ENCODE measurements at places on chromosomes 11 and 22.

DNA sequence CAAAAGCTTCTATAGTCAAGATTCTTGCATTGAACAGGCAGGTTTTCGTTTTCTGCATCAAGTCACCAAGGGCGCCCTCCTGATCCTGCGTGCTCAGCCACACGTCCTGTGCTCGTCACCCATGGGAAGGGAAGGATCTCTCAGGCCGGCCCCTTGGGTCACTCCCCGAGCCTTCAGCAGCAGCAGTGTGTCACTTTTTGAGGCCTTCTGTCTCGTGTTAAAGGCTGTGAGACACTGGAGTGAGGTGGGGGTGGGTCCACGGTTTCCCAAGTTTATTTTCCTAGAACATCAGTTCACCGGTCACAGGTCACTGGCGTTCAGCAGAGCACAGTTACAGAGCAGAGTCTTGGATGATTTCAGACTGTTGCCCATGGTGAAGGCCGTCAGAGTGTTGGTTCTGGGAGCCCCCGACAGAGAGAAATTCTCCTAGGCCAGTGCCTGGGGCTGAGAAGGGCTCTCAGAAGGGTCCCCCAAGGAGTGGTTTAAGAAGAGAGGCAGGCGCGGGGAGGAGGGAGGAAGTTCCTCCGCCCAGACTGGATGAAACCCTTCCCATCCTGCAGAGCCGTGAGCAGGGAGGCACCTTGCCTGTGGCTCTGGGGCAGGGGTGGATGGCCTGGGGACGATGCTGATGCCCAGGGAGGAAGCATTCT is 13.5 kb upstream of the ADORA2A start:
- no peak for DNase-seq

DNA sequence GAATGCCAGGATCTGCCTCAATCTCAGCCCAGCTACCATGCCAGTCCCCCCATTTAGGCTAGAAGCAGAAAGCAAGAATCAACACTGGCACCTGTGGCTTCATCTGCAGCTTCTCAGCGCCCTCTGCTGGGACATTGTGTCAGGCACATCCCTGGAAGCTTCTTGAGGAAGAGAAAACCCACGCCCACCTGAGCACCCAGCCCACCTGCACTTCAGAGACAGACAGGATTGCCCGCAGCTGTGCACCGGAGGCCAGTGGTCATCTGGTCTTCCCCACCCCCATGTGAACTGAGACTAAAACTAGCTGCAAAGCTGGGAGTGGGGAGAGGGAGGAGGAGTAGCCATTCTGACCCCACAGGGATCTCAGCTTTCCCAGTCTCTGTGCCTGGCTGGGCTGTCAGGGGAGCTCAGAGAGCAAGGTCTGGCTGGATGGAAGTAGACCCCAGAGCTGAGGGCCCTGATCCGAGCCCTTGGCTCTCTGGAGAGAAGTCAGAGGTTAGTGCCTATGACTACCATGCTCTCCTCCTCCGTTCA is 66.8 kb downstream of the FEZ1 start:
- DNase-seq: peak; percentile 45

GRCh38 chr11:108538022-108538424 is 39.8 kb upstream of the POGLUT3 start:
- no peak for DNase-seq

- DNase-seq: peak; percentile 89
Observed at GRCh38 chr11:8917157-8917825, 6.3 kb downstream of the AKIP1 start.

DNA sequence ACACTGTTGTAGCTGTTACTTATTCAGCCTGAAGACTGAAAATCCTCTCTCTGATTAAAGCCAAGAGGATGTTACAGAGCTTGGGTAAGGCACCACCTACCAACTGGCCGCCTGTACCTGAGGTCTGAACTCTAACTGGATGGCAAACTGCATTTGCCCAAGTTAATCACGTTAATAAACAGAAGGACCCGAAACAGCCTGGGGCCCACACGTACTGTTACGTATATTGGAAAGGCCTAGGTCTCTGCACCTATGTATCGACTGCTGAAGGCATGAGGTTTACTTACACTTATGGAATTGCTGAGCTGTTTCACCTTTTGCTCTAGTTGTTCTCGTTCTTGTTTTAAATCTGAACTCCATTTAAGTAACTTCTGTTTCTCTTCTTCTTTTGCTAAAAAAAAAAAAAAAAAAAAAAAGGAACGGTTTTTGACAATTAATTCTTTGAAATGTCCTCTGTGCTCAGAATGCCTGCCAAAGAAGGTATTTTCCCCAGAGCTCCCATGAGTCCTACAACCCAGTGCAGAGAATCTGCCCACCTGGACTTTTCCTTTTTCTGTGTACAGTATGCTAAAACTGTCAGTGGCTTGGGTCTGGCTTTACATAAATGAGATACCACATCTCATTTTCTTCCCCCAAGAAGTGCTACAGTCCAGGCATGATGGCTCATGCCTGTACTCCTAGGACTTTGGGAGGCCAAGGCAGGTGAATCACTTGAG is 13.1 kb downstream of the LARGE2 start:
- DNase-seq: no peak

DNA sequence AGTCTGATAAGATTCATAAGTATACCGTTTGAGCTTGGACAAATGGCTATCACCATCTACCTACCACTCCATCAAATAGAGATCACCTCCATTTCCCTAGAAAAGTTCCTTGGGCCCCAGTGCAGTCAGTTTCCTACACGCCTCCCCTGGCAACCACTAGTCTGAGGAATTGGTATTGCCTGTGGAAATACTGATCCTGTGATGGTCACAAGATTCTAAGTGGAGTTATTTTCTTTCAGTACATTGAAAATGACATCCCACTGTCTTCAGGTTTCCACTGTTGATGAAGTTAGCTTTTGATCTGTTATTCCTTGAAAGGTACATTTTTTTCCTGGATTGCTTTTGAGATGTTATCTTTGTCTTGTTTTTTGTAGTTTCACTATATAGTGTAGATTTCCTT is 4.6 kb upstream of the ACCSL start:
- DNase-seq: no peak

DNA sequence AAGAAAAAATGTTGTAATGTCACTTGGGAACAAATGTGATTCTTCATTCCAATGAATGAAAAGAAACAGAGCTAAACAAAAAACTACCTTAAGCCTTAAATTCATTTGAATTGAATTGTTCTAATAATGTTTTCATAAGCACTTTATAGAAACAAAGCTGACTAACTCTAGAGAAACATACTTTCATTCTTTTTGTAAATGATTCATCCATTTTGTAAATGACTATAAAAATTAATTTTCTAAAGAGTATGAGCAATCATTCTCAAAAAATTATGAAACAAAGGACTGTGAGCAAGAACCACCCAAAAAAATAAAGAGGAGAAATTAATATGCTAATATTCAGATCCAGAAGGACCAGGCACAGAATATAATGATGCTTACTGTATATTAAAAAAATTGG is 986.5 kb upstream of the CHORDC1 start:
- no peak for DNase-seq

- no peak for DNase-seq
Observed at GRCh38 chr11:122852796-122853160, 14.5 kb downstream of the CRTAM start.

GRCh38 chr22:20205464-20205963 is 54.7 kb upstream of the CCDC188 start:
- DNase-seq: no peak

DNA sequence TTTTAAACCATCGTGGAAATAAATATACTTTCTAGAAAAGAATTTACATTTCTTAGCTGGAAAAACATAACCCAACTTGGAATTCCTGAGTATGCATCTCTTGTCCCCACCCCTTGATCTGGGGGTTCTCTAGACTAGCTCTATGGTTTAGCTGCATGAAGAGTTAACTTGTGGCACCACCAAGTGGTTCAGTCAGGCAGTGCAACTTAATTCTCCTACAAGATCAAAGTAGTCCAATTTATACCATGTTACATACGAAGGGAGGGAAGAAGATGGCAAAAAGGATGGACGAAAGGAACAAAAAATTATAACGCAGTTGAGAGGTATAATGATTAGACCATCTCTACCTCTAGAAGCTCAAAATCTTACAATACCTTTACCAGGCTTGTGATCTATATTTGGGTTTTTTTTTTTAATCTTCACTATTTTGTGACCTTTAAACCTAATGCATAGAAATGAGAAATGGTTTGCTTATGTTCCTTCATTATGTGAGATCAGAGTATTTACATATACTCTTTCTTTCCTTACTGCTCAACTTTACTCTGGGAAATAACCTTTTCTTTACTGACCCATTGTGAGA is 28.5 kb upstream of the ALKBH3 start:
- peak; percentile 45 for DNase-seq

- no peak for DNase-seq
Observed at GRCh38 chr11:77278595-77279506, 22.6 kb downstream of the GDPD4 start.

- no peak for DNase-seq
Observed at GRCh38 chr22:37187552-37187890, 526 bp downstream of the C1QTNF6 start.

DNA sequence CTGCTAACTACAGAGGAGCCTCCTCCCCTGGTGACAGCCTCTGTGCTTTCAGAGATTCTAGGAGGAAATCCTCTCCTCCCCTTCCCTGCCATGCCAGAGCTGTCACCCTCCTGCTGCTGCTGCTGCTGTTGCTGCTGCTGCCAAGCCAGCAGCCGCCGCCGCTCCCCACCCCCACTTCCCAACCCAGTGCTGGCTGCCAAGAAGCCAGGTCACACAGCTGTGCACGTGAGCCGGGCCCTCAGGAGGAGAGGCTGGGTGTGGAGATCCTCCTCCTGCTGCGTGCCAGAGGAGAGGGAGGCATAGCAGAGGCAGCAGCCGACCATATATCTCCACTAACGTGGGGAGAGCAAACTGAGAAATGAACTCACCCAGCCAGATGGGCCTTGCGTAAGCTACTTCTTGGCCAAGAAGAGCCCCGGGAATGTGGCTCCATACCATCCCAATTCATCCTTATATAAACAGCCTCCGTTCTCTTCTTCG is 12.4 kb downstream of the CRY2 start:
- peak; percentile 88 for DNase-seq

GRCh38 chr11:1762537-1763302 is 1.0 kb downstream of the CTSD start:
- peak; percentile 84 for DNase-seq

DNA sequence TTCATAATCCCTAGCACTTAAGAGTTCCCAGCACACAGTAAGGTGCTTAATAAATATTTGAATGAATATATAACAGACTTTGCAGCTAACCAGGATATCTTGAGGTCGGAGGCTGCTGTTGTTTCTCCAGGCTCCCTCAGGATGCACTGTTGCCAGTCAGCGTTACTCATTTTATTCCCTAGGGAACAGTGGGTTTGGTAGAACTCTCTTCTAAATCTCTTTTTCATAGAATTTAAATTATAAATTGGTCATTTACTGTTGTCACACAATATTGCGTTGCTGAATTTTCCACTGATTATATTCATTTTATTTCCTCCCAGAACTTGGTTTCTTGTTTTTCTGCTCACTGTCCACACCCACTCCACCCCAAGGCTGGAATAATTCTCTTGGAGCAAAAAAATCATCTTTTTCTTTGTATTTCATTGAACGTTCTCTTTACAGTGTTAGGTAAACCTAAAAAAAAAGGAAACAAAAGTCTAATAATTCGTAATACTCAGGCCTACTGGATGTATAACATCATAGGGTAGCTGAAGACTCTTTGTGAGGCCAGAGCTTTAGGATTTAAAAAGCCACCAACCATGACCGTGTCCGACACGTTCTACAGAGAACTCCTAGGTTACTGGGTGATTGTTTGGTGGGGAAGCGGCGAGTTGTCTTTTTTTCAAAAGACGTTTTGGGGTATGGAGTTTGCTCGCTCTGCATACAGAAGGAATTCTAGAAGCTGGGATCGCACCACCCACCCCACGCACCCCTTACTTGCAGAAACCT is 766 bp upstream of the CAPRIN1 start:
- DNase-seq: peak; percentile 45

DNA sequence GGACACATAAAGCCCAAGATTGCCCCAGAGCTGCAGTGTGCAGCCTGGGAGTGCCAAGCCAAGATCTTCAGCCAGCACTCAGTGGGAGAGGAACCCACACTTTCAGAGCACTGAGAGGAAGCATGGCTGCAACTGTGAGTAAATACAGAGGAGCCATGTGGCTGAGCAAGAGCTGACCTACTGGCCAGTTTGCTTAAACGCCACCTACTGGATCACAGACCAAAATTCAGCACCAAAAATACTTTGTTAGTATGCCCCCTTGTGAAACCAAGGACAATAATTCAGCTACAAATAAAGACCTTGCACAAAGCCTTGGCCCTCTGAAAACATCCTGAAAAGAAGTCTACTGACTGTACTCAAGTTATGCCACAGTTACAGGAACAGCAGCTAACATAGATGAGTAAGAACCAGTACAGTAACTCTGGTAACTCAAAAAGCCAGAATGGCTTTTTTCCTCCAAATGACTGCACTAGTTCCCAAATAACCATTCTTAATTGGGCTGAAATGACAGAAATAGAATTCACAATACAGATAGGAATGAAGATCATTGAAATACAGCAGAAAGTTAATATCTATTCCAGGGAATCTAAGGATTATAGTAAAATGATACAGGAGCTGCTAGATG is 10.1 kb upstream of the OR4A15 start:
- no peak for DNase-seq

DNA sequence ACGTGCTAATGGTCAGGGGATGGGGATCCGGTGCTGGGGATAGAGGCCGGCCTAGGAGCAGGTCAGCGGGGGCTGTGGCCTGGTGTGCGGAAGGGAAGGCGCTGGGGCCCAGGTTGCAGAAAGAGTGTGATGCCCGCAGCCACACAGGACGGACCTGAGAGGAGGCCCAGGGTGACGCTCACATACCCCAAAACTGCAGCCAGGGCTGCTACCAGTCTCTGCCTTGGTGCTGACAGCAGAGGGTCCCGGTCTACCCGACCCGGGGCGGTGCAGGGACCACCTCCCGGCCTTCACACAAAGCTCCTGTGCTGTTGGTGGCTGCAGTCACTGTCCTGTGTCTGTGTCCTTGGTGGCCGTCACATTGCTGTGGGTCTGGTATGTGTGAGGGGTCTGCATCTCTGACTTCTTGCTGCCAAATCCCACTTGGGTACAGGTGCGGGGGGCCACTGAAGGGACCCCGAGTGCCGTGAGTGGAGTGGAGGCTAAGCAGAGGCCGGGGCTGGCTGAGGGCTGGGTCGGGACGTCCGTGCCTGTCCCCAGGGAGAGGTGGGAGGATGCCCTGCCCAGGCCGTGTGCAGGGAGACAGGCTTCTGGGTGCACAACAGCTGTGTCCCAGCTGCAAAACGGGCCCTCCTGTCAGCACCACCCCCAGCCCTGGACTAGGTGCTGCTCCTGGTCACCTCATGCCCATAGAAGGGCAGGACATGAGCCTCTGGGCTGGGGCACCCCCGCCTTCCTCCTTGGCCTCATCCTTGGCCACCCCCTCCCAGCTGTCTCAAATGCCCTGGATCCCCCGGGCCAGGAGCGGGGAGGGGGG is 1.5 kb downstream of the LSP1 start:
- DNase-seq: no peak

GRCh38 chr11:69321877-69322361 is 28.0 kb downstream of the MYEOV start:
- peak; percentile 79 for DNase-seq

DNA sequence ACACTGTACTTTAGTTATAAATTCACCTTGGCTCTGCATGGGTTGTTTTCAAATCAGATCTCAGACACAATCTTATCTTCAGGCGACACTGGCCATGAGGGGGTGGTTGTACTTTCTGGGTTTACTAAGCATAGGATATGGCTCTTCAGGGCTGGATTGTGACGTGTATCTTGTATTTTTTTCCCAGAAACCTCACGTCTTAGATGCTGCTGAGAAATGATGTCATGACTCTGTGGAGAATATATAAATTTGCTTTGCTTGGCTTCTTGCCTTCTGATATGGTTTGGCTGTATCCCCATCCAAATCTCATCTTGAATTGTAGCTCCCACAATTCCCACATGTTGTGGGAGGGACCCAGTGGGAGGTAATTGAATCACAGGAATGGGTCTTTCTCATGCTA is 82.8 kb upstream of the VSTM5 start:
- no peak for DNase-seq
